ENCODE measurements at places on chromosomes 13 and 19.

- DNase-seq = no peak
Measured at GRCh38 chr13:97387890-97388289, 46.1 kb upstream of the RAP2A start.

DNA sequence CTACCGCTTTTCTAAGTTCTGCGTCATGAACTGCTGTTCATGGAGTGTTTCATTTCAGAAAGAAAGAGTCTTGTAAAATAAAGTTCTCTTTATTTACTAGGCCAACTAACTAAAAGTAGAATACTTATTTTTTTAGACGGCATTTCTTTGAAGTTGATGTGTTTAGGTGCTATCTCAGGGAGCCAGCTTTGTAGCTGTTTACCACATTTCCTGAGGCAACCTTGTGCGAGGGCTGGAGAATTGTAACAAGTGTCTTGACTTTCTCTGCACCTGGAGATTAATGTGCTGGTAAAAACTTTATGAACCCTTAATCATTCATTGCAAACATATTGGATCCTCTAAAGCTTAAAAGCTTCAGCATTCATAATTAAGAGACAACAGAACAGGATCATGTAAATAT, 229.3 kb downstream of the GPC6 start:
- no peak for DNase-seq

DNA sequence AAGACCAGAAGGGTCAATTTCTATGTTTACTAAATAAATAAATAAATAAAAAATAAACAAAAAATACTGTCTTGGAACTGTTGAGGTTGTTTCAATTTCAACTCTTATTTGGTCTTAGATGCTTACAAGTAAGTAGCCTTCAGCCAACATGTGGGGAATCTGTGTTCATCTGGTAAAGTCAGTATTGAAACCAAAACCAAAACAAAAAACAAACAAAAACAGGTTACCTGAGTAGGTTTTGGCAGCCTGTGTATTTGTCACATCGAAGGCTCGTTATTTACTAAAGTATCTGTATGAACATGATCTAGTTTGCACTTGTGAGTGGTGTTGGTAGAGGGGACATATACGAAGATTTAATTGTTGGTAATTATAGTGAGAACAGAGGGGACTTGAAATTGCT, 471.5 kb downstream of the SLITRK5 start:
- peak; percentile 4 for DNase-seq

- no peak for DNase-seq
Measured at GRCh38 chr13:40292108-40292507, 374.3 kb downstream of the FOXO1 start.

DNA sequence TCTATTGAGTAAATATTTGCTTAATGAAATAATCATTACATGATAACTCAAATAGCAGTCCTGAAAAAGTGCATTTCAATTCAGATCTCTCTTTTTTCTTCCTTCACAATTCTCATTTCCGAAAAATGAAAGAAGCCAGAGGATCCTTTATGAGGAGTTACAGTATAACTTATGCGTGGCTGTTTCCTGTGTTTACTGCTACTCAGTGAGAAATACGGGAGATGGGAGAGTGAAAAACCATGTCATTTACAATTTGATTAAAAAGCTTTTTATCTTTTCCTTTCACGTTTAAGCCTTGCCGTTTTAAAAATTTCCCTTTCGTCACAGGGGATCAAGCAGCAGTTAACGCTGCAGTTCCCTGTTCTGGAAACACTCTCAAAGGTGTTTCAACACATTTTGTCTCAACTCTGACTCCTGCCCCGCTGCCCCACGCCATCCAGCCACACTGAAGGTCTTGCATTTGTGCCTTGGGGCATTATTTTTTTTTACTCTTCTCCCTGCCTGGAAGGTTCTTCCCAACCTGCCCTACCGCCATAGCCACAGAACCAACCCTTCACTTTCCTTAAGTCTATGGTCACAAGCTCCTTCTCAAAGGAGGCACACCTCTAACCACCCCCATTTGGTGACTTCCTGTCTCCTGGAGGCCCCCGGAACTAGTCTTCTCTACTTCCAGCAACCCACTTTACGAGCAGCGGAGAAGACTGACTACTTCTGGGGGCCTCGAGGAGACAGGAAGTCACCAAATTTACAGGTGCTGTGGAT, 17.0 kb downstream of the KL start:
- DNase-seq = no peak

DNA sequence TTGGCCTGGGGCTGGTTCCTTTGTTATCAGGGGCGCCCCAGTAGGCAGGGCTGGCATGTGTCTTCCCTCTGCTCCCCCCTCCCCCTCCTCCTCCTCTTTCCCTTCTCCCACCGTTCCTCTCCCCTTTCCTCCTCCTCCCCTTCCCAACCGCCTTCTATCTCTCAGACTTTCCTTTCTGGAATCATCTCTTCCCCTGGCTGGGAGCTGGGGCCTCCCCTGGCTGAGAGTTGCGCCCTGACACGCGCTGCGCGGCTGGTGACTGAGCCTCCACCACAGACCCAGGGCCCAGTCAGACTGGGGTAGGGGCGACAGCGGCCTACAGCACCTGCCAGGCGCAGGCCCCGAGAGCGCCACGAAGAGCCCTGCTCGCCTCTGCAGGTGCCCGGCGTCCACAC, 2.8 kb downstream of the PNMA8B start:
- DNase-seq = no peak

GRCh38 chr13:99796175-99796819, 175.3 kb downstream of the ZIC5 start:
- peak; percentile 0 for DNase-seq

DNA sequence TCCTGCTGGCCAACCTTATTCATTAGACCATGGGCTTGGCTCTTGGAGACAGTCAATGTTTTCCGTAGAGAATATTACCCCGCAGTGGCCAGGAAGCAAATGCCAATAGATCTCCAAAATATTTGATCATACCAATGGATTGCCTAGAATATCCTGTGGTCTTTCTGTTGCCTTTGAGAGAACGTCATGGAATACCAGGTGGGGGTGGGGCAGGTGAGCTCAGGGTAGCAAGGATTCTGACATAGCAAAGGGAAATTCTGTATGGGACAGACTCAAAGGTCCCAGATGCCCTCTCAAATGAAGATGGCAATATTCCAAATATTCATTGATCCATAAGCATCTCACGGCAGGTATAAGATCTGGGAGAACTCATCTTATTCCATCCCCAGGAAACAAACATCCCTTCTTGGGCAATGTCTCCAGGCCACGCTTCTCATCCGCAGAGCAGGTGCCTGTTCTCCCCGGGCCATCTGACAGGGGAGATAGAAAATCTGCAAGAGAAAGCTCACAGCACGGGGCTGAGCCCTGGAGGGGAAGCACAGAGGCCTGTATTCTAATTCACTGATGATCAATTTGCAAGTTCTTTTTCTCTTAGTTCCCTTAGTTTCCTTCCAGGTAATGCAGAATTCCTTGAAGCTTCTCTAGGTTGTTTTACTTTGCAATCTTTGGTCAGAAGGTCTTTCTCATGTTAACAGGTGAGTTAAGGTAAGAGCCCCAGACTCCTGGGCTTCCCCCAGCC, 69.6 kb upstream of the TSHZ3 start:
- no peak for DNase-seq

- DNase-seq = no peak
Measured at GRCh38 chr19:34201133-34201532, 28.8 kb downstream of the LSM14A start.

DNA sequence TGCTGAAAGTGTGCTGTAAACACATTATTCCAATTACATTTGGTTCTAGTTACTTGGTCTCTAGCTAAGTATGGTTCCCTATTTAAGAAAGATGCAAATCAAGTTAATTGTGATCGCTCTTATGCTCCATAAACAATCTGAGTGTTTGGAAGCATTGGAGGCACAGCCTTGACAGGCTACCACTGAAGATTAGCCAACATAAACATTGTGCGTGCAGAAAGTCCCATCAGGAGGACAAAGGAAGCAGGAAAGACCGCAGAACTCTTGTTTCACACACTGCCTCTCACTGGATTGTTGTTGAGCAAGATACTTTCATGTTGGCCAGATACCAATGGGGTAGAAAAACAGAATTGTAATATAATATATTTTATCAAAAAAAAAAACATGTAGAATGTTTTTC, 814.4 kb downstream of the EFNB2 start:
- no peak for DNase-seq

- DNase-seq = no peak
Measured at GRCh38 chr13:21361706-21362105, 97.4 kb downstream of the ZDHHC20 start.

DNA sequence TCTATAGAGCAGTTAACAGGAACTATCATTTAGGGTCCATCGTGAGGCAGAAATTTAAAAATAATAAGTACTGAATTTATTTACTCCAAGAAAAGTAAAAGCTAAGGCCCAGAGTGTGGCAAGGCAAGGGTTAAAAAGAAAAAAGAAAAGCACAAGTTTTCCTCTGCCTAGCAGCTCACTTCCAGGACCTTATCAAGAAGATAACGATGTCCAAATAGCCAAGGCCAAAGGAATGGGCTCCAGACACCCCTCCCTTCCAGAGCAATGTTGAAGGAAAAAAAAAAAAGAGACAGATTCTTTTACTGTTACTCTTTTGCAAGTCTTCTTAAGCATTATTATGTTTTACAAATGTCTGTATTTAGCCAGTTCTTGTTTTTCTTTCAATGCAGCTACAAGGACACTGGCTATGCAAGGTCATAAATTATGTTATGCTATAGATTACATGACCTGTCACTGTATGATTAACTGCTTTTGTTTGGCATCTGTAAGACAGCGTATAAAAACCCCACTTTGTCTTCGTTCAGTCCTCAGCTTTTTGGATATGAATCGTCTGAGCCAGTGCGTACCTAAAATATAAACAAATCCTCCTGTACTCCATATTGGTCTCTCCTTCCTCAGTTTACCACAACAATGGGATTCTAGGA, 2.9 kb upstream of the ZNF700 start:
- DNase-seq = peak; percentile 3

GRCh38 chr13:85663856-85664255, 135.4 kb downstream of the SLITRK6 start:
- DNase-seq = no peak

GRCh38 chr19:38190793-38191192, 33.2 kb downstream of the DPF1 start:
- no peak for DNase-seq

DNA sequence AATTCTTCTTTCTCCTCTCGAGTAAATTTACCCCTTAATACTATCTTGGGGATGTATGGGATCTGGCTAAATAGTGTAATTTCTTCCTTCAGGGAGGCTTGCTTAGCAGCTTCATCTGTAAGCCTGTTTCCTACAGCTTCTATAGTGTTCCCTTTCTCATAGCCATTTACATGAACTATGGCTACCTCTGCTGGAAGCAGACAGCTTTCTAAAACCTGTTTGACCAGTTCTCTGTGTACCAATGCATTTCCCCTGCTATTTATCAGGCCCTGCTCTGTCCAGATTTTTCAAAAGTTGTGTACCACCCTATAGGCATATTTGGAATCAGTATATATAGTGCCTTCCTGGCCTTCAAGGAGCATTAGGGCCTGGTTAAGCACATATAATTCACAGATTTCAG, 113.6 kb upstream of the PCDH9 start:
- DNase-seq = peak; percentile 76

DNA sequence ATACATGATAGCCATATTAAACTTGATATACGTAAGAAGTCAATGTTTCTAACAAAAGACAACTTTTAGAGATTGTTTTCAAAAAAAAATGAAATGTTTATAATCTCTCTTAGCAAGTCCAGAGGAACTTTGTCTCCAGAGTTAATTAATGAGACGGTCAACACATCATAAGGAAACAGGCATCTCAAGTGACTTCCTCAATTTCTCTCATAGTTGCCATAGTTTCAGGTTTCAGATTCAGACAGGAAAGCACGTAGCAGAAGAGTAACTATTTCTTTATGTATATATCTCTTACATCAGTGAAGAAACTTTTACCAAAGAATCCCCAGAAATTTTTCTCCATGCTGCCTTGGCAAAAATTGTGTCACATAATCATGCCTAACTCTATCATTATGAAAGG, 159.6 kb upstream of the ATXN8OS start:
- no peak for DNase-seq

DNA sequence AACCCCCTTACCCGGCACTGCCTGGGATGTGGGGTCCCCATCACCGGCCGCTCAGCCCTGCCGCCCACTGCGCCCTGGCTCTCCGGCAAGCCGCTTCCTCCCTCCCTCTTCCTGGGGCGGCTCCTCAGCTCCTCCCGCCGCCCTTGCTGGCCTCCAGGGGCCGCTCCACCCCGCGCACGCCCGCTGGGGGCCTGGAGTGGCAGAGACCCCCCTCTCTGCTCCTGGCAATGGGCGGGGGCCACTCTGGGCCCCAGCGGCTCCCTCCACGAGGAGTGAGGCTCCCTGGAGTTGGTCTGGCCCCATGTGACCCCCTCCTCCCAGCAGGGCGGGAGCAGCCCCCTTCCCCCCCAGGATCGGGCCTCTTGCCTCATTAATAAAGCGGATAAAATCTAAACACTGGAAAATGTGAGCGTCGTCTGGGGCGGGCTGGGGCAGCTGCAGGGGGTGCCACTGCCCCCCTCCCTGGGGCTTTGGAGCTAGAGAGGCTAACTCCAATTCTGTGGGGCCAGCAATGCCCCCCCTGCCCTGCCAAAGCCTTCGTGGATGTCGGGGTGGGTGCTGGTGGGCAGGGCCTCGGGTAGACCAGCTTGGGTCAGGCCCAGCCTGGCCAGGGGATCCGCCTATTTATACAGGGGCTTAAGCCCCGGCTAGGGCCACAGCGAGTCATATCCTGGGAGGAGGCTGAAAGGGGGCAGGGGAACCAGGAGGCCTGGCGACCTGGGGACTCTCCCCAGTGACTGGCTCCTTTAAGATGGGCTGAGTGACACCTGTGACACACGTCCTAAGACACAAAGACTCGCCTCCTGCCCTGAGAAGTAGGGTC, at the start of gene PTGER1:
PTGER1 (minus strand) TSS at position 104 of the 823 bp plus-strand sequence. CDS start 1,034 bp downstream, outside the sequence.
- peak; percentile 53 for DNase-seq

GRCh38 chr13:97072297-97072696, 78.0 kb upstream of the OXGR1 start:
- DNase-seq = no peak

GRCh38 chr19:58037927-58038687, 4.3 kb downstream of the ZSCAN1 start:
- DNase-seq = no peak

DNA sequence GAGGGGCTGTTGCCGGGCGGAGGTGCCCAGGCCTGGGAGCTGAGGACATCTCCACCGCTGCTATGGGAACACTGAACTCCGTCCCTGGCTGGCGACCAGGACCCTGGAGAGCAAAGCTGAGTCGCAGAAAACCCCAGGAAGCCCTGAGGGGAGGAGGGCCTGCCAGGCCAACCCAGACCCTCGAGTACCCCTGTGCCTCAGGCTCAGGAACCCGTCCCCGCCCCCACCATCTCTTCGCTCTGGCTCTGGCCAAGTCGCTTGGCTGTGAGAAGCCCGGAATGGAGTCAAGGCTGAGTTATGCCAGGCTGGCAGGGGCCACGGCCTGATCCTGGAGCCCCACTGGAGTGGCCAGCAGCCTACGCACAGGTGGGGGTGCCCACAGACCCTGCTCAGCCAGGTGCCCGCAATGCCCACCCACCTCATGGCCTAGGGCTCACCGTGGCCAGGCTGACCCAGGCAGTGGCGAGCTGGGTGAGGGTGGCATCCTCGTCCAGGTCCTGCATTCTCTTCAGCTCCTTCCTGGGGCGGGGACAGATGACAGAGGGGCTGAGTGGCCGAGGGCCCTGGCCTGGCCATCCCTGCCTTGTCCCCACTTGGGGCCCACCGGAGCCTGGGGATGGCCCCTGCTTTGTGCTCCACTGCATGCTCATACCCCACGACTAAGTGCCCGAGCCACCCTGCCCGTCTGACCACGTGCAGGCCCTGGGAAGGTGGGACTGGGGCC, 8.5 kb upstream of the CERS1 start:
- DNase-seq = no peak
